Melanocyte of skin (primary cell): ENCODE measurements at places on chromosomes 6 and 20. TPM values are rescaled to one million over a fixed set of nuclear protein-coding genes. Genes with fewer than 3 reads are reported as not detected.

Gene CTCFL
- total RNA-seq: not detected in 2 replicates

Gene C6orf118
- total RNA-seq: not detected in 2 replicates

Gene BPIFA1
- not detected in 2 replicates for total RNA-seq

Gene DDX43
- total RNA-seq: 3.1 TPM in 1 of 2 replicates, not detected in the other

Gene PLEKHG1
- total RNA-seq: 8.7 and 11.7 TPM in 2 replicates

Gene SPATS1
- not detected in 2 replicates for total RNA-seq
